ENCODE measurements at places on chromosomes 5 and 9.

- DNase-seq = no peak
Measured at GRCh38 chr5:180180421-180180820, 28.6 kb downstream of the RASGEF1C start.

- DNase-seq = no peak
Measured at GRCh38 chr5:39877479-39877878, 452.7 kb upstream of the DAB2 start.

GRCh38 chr5:82386576-82386975 is 108.4 kb upstream of the RPS23 start:
- DNase-seq = no peak

GRCh38 chr5:80631278-80632259 is 22.9 kb upstream of the MSH3 start:
- DNase-seq = no peak

- no peak for DNase-seq
Measured at GRCh38 chr5:110063640-110064602, 374.2 kb downstream of the MAN2A1 start.

DNA sequence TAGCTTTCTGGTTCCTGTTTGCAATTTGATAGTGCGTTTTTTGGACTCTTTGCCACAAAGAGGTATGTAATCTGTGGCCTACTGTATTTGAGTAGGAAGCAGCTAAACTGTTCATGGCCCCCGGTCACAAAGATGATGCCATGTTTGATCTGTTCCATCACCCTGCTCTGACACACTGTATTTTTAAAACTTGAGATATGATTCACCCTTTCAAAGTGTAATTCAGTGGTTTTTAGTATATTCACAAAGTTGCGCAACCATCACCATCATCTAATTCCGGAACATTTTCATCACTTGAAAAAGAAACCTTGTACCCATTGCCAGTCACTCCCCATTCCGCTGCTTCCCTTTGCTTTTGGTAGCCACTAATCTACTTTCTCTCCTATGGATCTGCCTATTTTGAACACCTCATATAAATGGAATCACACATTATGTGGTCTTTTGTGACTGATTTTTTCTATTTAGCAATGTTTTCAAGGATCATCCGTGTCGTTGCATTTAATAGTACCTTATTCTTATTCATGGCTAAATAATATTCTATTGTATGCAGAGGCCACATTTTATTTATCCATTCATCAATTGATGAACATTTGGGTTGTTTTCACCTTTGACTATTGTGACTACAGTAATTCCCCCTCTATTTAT is 141.6 kb downstream of the NR3C1 start:
- DNase-seq = no peak

- no peak for DNase-seq
Measured at GRCh38 chr9:4297786-4298254, 2.0 kb downstream of the GLIS3 start.

DNA sequence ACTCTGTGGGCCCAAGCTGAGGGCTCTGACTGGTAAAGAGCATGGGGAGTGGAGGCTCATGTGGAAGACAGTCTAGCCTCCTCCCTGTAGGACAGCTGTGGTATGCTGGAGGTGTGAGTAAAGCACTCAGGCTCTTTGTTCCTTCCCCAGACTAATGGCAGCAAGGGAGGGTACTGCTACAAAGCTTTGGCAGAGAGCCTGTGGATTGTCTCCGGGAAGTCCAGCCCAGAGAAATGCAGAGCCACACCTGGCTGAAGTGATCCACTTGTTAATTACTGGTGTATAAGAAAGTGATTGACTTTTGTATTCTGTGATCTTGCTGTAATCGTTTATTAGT is 161.7 kb downstream of the OXCT1 start:
- no peak for DNase-seq

GRCh38 chr5:59542851-59543820 is 350.4 kb downstream of the PDE4D start:
- no peak for DNase-seq

GRCh38 chr9:18668944-18669343 is 195.0 kb downstream of the ADAMTSL1 start:
- DNase-seq = no peak

DNA sequence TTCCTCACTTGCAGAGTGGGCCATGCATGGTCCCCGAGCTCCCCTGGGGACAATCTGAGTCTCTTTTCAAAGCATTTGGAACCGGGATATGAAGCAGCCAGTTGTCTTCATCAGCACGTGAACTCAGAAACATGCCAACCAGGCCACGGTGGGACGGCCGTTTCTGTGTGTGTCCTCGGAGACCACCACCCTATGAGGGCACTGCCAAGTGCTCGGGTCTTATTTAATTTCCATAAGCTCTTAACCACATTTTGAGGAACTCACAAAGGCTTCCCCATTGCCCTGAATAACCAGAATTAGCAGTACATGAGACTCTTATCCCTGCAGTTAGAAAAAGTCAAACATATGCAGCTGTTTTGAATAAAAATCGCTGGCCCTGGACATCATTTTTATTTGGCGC is 60.1 kb downstream of the OTULIN start:
- no peak for DNase-seq

GRCh38 chr5:38996123-38996522 is 78.1 kb downstream of the RICTOR start:
- no peak for DNase-seq

DNA sequence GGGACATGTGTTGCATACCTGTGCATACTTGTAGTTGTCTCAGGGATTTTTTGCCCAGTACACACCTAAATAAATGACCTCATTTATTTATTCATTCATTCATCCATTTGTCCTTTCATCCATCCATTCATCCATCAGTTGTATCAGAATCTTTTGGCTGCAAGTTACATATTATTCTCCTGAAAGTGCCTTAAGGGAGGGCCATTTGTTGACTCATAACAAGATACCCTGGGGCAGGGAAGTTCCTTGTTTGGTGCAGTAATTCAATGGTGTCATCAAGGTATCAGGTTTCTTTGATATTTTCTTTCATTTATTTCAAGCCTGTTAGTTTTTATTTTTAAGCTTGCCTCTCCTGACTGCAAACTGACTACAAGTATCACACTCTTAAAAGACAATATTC is 597.9 kb upstream of the TLE4 start:
- DNase-seq = no peak

DNA sequence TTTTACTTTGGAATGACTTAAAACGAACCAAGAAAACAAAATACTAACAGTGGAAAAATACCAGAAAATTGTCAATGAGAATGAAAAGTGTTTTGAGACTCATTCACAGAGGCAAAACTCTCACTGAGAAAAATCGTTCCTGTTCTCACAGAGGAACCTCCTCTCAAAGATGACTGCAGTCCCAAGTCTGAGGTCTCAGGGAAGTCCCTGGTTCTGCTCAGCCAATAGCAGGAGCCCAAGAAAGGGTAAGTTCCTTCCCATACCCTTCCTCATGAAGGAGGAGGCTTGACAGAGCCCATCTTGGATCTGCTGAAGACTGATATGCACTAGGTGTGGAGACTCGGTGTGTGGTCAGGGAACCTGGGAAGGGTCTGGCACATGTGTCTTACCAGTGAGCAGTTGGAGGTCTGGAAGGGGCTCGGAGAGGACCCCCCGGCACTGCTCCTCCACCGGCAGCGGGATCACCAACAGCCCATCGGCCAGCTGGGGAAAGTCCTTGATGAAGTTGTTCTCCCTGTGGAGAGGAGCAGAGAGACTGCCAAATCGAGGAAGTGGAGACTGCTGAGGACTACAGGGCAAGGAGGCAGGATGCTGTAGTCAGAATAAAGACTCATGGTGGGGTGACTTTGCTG is 46.0 kb downstream of the TRIM32 start:
- DNase-seq = no peak

- DNase-seq = no peak
Measured at GRCh38 chr5:126975796-126976195, 54.6 kb downstream of the MARCHF3 start.

DNA sequence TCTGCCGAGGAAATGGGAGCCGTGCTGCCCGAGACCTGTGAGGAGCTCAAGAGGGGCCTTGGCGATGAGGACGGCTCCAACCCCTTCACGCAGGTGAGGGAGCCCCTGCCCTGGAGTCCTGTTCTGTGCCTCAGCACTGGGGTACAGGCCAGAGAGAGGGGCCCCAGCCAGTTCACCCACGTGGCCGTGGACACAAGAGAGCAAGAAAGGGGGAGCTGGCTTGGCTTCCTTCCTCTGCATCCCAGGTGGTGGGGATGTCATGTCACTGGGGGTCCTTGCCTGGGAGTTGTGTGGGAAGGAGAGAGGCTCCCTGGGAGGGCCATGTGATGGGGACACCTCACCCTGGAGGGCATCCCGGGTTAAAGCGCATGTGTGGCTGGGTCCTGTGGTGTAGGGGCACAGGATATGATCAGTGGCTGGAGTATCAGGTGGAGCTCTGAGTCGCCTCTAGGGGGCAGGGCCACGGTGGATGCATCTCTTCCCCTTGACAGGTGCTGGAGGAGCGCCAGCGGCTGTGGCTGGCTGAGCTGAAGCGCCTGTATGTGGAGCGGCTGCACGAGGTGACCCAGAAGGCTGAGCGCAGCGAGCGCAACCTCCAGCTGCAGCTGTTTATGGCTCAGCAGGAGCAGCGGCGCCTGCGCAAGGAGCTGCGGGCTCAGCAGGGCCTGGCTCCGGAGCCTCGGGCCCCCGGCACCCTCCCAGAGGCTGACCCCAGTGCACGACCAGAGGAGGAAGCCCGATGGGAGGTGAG is 7.5 kb downstream of the N4BP3 start:
- DNase-seq = peak; percentile 72

- no peak for DNase-seq
Measured at GRCh38 chr9:8346296-8346695, 546.7 kb upstream of the DMAC1 start.

- DNase-seq = no peak
Measured at GRCh38 chr5:173825215-173825865, 62.8 kb upstream of the CPEB4 start.

- DNase-seq = no peak
Measured at GRCh38 chr9:130498918-130499698, 54.3 kb downstream of the ASS1 start.

- DNase-seq = no peak
Measured at GRCh38 chr5:51345106-51345505, 38.1 kb upstream of the ISL1 start.

- DNase-seq = no peak
Measured at GRCh38 chr5:168946363-168946762, 354.6 kb downstream of the SLIT3 start.

- DNase-seq = no peak
Measured at GRCh38 chr5:135179308-135179980, 145.4 kb upstream of the PITX1 start.

DNA sequence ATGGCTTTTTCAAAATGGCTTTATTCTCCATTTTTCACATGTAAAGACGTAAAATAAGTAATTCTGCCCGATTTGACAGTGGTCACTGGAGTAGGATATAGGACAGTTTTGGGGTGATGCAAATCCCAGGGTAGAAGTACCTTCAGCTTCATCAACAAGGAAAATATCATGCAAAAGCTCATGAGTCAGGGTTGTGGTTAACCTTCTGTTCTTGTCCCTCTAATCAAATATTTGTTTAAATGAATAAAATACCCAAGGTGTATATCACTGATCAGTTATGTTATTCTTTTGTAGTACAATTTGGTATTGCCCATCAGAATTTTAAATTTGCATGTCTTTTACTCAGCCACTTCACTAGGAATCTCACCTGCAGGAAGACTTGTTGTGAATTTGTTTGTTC is 40.0 kb downstream of the FBXL7 start:
- DNase-seq = no peak

DNA sequence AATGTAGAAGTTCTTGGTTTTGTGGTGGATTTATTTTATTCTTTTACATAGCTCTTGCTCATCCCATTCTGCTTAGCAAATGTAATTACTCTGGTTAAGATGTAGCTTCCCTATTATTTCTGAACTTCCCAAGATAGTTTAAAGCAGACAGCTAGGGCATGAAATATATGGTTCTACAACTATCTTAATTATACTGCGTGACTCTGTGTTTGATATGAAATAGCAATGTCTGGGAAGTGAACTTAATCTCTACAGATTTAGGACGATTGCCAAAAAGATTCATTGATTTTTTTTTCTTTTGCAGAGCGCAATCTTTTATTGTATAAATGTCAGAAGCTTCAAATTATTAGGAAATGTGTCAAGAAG is 529.3 kb upstream of the ZNF608 start:
- DNase-seq = no peak

DNA sequence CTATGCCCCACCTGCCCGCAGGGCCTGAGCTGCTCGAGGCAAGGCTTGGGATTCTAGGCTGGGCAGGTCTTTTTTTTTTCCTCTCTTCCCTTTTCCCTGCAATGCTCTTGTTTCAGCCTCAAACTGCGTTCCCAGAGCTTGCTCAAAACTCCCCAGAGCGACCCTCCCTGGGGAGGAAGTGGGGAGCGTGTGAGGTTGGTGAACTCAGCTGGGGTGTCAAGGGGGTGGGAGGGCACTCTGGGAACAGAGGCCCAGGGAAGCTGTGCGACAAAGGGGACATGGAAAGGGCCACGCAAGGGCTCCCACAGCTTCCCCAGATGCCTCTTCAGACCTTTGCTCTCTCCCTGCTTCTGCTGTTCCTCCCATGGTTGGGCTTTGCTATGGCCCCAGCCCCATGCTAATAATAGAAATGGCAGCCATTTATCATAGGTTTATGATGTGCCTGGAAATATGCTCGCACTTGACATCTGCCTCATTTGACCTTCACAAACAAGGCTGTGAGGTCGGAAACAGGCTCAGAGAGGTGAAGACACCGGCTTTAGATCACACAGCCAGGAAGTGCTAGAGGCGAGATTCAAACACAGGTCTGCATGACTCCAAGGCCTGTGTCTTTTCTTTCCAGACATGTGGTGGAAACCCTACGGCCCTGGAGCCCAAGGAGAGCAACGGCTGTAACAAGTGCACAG is 40.9 kb upstream of the IL17B start:
- DNase-seq = no peak

DNA sequence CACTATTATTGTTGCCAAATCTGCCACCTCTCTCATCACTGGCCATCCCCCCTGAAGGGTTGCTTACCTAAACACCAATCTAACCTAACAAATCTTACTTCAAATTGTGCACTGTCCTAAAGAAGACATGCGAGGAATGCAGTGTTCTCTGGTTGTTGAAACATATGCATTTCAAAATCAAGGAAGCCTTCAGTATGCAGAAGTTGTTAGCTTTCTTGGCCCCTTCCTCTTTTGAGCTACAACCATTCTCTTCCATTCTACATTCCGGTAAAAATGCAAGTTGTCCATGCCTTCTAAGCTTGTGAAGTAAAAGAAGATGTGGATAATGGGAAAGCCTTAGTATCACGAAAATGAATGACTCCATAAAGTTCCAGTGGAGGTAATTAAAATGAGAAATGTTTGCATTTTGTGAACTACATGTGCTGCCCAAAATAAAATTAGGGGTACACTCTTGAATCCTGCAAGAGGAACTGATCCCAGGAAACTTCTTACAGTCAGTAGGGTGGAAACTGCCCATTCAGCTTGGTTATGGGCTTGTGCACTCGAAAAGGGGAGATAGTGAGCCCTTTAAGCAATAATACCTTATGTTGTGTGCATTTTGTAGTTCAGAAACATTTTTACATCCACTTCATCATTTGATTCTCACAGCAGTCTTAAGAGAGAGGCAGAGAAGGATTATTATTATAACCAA is 77.6 kb upstream of the ADRB2 start:
- DNase-seq = no peak
